ENCODE measurements at places on chromosomes 5 and 9. TPM values are rescaled to one million over a fixed set of nuclear protein-coding genes. Genes with fewer than 3 reads are reported as not detected.

Gene ACER2
- total RNA-seq = 7.9 TPM

Gene SNCB
- 25.6 TPM for total RNA-seq

Gene SLC23A1
- total RNA-seq = not detected

Gene FSD1L
- total RNA-seq = 71.7 TPM

Gene BRINP1
- total RNA-seq = 35.4 TPM

Gene MYORG
- total RNA-seq = 6.3 TPM

Gene CDH9
- total RNA-seq = 16.0 TPM

All from cerebellum (tissue), 4 donors.